SJCRH30 (cell line): ENCODE measurements at places on chromosomes 6 and 20. TPM values are rescaled to one million over a fixed set of nuclear protein-coding genes. Genes with fewer than 3 reads are reported as not detected.
A peak's percentile ranks its signal among the peaks of the same experiment; 100 is the strongest.

Gene FHL5
- not detected in 2 replicates for total RNA-seq

Gene RBPJL
- total RNA-seq: not detected in 2 replicates

Gene SLC24A3
- total RNA-seq: 0.34 and 0.38 TPM in 2 replicates

DNA sequence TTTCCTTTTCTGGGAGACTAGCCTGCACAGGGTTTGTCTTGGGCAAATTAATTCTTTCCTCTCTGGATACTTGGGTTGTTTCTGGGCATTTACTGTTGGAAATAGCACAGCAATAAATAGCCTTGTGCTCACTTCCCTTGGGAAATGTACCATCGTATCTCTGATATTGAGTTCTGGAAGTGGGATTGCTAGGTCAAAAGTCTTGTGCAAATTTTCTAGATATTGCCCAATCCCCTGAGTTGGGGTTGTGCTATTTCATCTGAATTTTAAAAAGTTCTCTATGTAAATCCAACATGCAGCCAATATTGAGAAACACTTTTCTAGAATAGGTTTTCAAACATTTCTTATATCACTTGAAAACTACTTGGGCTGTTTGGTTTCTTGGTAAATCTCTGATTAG is 64.0 kb upstream of the ELOVL5 start:
- no peak for DNase-seq

DNA sequence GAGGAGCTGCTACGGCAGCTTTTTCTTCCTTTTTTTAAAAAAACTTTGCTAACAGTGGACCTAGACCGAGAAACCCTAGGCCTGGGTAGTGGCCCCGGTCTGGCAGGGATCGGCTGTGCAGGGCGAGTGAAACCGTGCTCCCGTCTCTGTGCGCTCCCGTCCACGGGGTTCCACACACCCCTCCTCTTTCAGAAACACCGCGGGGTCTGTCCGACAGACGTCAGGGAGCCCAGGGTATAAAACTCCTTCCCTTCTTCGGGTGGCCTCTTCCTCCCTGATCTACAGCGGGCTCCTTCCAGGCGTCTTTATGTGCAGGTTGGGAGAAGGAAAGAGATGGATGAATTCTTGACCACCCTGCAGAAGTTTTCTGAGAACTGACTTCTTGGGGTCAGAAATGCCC is 27.1 kb upstream of the SMOC2 start:
- DNase-seq: no peak

DNA sequence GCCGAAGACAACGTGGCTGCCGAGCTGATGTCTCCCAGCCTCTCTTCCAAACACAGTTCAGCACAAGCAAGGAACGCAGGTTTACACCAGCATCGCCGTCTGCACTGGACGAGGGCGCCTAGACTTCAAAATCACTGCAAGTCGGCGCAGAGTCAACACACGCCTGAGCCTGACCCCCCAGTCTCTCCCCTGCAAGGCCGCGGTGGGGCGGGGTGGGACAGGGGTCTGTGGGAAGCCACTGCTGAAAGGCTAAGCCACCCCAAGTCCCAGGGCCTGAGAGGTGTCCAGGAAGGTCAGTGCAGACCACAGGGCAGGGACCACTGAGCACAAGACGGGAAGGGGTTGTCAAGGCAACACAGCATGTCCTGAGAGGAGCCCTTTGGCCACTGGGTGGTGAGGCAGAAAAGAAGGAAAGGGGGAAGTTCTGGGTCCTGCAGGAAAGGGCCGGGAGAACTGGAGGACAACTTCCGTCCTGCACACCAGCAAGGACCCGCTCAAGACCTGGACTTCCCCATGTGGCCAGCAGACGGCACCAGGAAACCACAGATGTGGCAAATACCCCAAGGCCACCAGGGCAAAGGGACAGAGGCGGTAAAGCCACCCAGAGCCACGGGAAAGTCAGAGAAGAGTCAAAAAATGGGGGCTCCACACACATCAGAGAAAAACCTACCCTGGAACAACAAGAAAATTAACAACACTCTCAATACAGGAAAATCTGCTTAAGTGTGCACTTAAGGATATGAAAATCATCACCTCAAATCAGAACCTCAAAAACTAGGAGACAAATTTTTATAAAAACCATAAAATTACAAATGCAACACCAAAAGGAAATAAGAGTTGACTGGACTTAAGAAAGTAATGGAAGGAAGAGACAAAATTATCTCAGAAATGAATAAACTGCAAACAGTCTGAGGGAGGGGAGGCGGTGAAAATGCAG is 84.8 kb downstream of the TAF4 start:
- peak; percentile 59 for DNase-seq

GRCh38 chr6:41896281-41896680 is 1.1 kb upstream of the USP49 start:
- no peak for DNase-seq

- DNase-seq: no peak
These were observed 175.9 kb upstream of the SCGN start for GRCh38 chr6:25476126-25476525.

DNA sequence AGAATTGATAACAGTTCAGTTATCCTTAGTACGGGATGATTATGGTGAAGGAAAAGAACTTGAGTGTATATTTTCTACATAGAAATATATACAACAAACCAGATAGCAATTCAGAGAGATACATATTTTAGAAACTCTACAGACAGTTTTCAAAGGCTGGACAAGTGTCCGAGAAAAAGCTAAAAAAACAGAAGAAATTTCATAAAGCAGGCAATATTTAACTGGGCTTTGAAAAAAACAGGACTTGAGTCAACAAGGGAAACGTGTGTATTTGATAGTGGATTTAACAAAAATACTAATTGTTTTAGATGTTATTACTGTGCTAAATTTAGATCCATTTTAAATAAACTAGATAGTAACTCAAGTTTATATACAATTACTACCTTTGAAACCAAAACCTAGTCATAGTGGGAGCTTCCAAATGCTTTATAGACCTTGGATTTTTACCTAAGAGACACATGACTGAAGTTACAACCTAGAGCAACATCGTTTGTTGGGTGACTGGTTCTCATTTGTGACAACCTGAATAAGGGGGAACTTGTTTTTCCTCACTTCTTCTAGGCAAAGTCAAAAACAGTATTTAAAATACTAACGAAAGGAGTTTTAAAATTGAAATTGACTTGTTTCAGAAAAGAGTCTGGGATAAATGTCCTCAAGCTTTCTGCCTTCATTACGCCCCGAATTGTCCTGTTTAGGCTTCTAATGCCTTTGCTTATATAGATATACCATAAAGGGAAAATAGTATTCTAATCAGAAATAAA is 116.7 kb upstream of the PRSS16 start:
- DNase-seq: no peak

- DNase-seq: peak; percentile 17
These were observed 15.0 kb upstream of the TFAP2A start for GRCh38 chr6:10429638-10430427.

GRCh38 chr20:49270177-49270576 is 7.7 kb downstream of the ZNFX1 start:
- DNase-seq: peak; percentile 81

- DNase-seq: no peak
These were observed 168.6 kb downstream of the GMPR start for GRCh38 chr6:16406966-16407365.

DNA sequence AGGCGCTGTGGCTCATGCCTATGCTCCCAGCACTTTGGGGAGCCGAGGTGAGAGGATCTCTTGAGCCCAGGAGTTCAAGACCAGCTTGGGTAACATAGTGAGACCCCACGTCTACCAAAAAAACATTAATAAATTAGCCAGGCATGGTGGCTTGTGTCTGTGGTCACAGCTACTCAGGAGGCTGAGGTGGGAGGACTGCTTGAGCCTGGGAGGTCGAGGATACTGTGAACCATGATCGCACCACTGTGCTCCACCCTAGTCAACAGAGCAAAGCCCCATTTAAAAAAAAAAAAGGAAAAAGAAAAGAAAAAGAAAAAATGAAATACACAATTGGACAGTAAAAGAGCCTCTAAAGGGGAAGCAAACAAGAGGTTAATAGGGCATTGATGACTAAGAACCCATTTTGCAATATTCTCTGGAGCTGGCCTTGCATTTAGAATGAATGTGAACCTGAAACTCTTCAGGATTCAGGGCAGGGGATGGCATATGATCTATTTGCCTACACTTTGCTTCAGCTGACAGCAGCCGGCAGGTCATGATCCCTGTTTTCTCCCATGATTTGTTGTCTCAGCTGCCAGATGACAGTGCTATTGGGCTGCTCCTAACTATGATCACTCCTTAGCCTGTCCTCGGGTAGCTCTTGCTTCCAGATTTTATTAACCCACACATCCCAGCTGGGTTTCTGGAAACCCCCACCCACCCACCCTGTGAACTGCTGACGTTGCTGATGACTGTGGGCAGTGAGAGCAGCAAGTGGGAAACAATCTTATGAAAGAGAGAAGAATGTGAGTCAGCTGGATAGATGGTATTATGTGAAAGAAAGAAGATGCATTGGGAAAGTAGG is 83.8 kb upstream of the ELOVL5 start:
- DNase-seq: peak; percentile 26

DNA sequence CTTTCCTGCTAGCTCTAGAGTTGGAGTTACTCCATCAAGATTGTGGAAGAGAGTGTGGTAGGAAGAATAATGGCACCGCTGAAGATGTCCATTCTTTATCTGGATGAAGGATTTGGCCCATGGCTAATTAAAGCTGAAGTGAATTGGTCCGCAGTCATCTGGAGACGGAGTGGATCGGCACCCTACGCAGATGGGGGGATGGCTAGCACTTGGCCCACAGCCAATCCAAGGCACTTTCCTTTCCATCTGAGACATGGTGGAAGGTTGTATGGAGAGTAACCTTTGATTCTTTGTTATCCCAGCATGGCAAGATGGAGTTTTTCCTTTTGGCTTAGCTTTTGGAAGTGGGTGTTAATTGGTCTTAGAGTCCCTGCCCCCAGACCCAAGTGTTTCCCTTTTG is 88.3 kb downstream of the JPH2 start:
- no peak for DNase-seq

DNA sequence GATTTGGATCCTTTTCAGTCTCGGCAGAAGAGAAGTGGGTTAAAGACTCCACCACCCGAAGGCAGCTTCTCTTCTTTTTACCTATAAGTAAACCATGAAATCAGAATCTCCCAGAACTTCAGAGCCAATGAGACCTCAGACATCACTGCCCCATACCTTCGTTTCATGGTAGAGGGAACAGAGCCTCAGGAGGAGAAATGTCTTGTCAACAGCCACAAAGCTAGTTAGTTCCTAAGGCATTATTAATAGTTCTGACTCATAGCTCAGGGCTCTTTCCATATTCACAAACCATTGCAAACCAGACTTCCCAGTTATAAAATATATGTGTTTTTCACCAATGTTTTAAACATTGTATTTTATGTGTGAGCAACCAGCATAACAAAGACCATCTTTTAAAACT is 118.7 kb upstream of the RIPOR2 start:
- no peak for DNase-seq
